Breast epithelium (tissue), 4 donors: ENCODE measurements at places on chromosomes 1 and 21.
A peak's percentile ranks its signal among the peaks of the same experiment; 100 is the strongest.

DNA sequence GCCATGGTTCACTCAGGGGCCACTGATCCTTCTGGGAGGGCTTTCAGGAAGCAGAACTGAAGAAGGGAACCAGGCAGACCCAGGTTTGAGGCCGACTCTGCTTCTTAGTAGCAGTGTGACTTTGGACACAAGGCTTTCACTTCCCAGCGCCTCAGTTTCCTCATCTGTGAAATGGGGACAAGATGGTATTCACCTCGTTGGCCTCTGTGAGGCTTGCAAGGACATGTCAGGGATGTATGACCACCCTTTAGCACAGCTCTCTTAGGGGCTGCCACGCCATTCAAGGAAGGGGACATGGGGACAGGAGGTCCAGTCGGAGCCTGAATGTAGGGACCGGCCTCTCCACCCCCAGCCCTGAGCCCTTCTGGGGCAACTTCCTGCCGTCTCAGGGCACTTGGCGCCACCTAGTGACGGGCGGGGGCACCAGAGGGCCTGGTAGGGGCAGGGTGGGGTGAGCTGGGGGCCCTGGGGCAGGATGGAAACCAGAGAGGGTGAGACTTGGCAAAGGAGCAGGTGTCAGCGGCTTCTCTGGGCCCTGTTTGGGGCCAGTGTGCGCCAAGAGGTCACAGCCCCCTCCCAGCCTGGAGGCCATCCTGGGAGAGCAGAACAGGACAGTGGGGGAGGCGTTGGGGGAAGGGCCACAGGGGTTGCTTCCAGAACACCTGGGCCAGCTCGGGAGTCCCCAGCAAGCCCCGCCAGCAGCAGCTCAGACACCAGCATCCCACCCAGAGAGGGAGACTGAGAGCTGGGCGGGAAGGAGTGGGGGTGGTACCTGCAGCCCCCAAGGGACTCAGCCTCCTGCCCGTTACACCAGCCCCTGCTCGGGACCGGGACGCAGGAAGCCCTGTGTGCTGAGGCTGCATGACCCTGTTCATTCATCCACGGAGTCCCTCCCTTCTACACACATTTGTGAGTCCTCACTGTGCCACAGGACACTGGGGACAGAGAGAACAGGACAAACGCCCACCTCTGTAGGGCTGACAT lies 102.5 kb upstream of the TARDBP start:
- no peak for DNase-seq

DNA sequence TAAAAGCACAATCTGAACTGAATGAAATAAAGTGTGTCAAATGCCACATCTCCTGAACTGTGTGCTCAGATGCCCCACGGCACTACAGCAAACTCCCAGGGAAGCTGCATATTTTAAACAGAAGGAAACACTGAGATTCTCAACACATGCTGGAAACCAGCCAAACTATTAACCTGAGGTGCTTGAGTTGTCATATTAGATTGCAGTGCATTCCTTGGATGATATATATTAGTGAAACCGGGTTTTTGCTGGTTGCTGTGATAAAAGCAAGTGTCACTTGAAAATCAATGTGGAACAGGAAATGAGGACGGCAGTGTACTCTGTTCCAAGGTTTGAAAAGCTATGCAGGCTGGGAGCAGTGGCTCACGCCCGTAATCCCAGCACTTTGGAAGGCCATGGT lies 8.7 kb downstream of the SYNJ1 start:
- no peak for DNase-seq

DNA sequence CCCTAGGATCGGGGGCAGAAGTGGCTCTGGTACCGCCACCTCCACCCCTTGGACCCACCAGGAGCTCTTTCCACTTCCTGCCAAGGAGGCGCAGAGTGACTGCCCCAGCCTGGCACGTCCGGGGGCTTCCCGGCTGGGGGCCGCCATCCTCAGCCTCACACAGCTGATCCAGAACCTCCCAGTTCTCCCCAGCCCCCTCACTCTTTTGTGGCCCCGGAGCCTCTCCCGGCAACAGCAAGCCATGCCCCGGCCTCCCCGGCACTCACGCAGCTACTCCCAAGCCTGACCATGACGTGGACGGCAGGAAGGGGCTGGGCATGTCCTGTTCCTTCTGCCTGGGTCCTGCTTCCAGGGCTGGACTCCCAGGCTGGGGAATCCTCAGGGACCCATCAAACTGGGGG lies 17.1 kb downstream of the TP73 start:
- DNase-seq, result no peak

DNA sequence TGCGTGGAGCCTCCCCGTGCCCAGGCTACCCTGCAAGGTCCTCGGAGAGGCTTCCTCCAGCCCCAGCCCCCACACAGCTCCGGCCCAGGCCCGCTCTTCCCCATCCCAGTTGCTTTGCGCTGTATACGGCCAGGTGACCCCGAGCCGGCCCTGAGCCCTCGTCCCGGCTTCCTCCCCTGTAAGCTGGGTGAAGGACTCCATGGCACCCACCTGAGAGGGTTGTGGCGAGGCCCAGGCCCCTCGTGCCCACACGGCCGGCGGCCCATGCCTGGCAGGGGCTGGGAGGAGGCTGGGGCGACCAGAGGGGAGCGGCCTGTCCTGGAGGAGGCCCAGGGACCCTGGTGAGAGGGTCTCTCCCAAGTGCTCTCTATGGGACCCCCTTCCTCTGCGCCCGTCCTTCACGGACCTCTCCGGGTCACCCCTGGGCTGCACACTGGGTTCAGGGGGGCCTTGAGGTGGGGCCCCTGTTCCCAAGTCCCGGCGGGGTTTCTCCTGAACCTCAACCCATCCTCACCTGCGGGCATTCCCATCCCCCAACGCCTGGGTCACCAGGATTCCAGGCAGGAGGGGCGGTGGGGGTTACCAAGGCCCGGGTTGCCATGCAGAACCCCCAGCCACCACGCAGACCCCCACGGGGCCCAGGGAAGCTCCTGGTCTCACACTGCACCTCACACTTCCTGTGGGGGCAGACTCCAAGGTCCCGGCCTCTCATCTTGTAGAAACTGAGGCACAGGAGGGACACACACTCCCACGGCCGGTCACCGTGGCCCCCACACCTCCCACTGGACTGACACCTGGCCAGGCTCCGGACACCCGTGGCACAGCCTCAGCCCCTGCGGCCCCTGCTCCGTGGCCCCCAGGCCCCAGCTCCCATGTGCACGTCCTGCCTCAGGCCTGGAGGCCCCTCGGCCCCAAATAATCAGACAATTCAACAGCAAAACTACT lies 25.2 kb downstream of the COL6A1 start:
- DNase-seq, result peak; percentile 13

DNA sequence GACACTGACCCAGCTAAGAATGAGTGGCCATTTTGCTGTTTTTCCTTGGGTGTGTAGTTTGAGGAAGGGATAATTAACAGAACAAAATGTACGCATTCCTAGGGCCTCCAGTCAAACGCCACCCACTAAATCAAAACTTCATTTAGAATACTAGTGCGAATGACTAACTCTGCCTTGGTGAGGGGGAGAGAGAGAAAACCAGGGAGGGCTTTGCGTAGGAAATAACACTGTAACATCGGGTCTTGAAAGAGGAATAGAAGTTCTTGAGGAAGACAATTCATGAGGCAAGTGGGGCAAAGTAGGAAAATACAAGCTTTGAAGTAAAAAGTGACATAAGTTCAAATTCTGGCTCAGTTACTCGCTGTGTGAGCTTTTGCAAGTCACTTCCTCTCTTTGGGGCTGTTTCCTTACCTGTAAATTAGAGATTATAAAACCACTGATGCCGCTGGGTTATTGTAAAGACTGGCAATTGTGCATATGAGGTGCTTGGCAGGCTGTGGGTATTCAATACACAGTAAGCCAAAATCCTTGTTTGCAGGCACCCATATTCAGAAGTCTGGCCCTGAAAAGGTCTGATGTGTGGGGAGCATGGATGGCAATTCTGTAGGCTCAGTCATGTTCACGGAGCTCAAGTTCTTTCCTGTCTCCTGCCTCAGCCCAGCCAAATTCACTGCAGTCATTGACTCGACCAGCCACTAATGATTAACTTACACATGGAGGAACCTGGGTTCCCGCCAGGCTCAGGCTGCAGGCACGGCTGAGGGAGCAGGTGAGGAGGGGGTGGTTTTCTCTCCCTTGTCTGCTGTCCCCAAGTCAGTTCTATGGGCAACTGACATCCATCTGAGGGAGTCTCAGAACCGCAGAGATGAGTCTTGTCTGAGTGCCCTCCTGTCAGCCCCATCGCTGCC lies 140.3 kb upstream of the CSF3R start:
- no peak for DNase-seq

DNA sequence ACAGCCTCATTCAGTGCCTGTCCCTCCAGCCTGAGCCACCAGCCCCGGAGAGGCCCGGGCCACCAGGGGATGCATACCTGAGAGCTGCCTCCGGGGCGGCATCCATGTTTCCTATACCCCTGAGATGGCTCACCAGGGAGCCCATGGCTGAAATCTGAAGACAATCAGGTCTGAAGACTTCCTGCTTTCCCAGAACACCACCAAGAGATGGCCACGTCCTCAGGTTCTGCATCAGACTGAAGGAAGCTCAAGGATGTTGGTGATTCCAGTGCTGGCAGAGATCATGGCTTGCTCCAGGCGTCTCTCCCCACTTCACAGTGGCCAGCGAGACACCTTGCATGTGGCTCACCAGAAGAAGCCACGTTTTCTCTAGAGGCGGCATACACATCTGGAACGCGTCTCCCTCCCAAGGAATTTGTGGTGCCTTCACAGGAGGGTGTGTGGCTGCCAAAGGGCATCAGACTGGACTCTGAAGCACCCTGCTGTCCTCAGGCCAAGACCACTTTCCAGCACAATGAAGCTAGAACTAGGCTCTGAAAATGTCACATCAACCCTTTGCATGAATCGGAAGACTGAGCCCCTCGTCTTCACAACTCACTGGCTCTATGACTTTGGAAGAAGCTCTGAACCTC lies 170.7 kb upstream of the IRF2BP2 start:
- DNase-seq, result no peak

- no peak for DNase-seq
These were observed 634.0 kb upstream of the CHRM3 start for GRCh38 chr1:238752327-238752726.

DNA sequence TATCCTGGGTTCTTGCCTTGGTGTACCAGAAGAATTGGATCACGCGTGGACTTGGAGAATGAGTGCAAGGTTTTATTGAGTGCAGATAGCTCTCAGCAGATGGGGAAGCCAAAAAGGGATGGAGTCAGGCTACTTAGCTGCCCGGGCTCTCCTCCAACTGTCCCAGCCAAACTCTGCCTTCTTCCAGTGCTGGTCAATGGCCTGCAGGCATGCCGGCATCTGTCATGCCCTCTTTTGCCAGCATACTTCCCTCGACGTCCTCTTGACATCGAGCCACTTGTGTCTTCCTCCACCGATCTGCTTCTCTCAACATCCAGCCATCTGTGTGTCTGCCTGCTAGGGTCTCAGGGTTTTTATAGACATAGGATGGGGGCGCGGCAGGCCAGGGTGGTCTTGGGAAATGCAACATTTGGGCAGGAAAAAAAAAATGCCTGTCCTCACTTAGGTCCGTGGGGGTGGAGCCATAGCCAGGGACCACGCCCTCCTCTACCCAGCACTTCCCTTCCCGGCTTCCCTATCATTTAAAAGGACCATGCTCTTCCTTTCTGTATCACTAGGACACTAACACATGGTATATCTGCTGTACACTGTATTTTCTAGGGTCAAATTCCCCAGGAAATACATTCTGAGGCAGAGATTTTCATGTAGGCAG lies 47.0 kb upstream of the BCAR3 start:
- no peak for DNase-seq

DNA sequence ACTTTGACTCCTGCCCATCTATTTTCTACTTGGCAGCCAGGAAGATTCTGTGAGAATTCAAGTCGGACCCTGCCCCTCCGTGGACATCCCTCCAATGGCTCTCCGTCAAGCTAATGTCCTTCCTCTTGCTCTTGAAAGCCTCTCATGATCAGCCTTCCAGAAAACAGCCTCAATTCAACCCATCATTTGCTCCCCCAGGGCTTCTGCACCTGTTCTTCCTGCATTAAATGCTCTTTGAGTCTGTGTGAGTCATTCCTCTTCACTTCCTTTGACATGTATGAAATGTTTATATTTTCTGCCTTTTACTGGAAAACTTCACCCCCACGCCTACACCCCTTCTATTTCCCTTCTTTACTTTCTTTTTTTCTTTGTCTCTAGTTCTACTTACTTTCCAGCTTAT lies 734.1 kb upstream of the ZP4 start:
- DNase-seq, result no peak

GRCh38 chr1:152048416-152049009 lies 11.7 kb upstream of the S100A11 start:
- peak; percentile 93 for DNase-seq

DNA sequence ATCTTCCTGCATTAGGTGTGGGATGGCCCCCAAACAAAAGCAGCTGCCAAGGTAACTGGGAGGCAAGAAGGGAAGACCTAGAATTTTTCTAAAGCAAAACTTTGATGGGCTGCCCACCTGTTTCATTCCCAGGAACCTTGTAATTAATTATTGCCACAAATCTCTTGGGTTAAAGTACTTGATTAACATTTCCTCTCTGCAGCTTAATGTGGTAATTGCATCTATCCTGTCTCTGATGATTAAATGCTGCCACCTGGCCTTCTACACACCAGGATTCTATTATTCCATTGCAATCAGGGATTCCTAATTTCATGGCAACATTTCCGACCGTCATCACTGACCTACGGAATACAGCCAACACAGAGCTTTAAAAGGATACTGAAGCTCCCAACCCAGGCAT lies 68.3 kb upstream of the RC3H1 start:
- no peak for DNase-seq

DNA sequence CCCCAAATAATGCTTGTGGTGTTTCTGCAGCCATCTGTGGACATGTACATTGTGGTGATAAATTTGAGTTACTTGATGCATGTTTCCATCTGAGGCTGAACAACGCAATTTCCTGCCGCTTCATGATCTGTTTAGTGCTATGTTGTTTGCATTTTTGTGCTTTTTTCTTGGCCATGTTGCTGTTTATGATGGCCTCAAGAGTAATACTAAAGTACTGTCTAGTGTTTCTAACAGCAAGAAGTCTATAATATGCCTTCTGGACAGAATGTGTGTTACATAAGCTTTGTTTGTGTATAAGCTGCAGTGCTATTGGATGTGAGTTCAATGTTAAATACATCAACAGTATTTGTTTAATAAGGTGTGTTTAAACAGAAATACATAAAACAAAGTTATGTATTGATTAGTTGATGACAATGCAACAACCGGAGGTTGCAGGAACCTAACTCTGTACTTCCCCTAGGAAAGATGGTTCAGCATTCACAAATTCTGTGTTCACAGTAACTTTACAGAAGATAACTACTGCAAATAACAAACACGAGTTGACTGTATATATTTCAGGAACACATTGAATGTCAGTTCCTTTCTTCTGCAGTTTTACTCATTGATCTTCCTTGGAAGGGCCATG lies 114.8 kb upstream of the USP24 start:
- DNase-seq, result no peak

GRCh38 chr1:152585586-152585985 lies 5.3 kb upstream of the LCE3D start:
- DNase-seq, result no peak

GRCh38 chr1:246187834-246188372 lies 319.2 kb downstream of the SMYD3 start:
- DNase-seq, result no peak

GRCh38 chr1:238961790-238962189 lies 424.6 kb upstream of the CHRM3 start:
- DNase-seq, result no peak

- DNase-seq, result no peak
These were observed 32.7 kb downstream of the RIPK4 start for GRCh38 chr21:41733951-41734689.

GRCh38 chr1:163170975-163171676 lies 31.6 kb downstream of the RGS5 start:
- no peak for DNase-seq

GRCh38 chr1:188652678-188653077 lies 1823.9 kb downstream of the PLA2G4A start:
- DNase-seq, result no peak

- DNase-seq, result no peak
These were observed 78.5 kb downstream of the PLXNA2 start for GRCh38 chr1:208165659-208166058.

- DNase-seq, result no peak
These were observed 148.9 kb upstream of the RUNX1 start for GRCh38 chr21:35197992-35198431.
